GM12864 (cell line): ENCODE measurements at places on chromosomes 5 and 9.

DNA sequence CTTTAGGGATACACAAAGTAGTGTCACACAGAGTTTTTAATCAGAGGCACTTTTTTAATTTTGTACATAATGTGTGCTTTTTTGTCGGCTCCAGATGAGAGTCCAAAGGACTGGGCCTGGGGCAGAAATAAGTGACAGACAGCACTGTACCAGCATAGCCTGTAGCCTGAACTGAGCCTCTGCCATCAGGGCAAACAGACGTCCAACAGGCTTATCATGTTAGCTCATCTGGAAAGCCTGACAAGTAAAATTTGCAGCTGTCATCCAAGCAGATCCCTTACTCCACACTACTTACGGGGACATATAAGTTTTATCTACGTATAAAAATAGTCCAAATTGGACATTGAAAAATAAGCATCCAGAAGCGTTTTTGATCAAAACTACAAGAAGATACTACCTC is 233.1 kb upstream of the GAS1 start:
- no peak for DNase-seq

GRCh38 chr5:125503946-125504345 is 757.5 kb upstream of the ZNF608 start:
- DNase-seq = no peak

DNA sequence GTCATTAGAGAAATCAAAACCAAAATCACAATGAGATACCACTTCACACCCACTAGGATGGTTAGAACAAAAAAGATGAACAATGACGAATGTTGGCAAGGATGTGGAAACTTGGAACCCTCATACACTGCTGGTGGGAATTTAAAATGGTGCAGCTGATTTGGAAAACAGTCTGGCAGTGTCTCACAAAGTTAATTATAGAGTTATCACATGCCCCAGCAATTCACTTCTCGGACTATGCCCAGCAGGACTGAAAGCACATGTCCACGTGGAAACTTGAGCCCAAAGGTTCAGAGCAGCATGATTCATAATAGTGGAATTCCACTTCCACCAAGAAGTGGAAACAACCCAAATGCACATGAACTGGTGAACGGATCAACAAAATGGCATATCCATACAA is 85.0 kb upstream of the HRH2 start:
- no peak for DNase-seq

DNA sequence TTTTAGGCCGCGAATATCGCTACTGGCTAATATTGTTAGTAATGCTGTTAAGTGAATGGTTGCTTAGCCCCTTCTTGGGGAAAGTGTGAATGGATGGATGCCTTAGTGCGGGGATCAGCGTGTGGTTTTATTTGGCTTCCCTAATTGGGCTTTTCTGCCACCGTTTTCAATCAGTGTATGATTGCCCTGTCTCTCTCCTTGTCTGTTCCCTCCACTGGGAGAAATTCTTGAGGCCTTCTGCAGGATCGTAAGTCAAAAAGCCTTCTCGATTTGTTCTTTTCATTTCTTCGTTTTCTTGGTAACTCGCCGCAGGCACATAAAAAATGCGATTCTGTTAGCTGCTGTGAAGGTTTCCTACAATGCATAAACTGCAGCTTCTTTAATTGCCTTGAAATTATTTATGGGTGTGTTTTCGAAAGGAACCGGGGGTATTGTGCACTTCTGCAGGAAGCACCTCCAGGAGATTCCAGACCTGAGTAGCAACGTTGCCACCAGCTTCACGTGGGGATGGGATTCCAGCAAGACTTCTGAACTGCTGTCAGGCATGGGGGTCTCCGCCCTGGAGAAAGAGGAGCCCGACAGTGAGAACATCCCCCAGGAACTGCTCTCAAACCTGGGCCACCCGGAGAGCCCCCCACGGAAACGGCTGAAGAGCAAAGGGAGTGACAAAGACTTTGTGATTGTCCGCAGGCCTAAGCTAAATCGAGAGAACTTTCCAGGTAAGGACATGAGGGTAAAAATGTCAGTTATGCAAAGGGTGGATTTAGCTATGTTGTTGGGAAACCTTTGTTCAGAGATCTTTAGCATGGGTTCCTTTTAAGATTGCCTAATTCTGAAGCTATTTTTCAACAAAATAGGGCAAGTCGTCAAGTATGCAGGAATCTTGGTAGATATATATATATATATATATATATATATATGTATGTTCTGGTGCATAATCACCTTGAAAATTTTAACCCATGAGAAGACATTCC is 700 bp downstream of the SKP2 start:
- DNase-seq = no peak

DNA sequence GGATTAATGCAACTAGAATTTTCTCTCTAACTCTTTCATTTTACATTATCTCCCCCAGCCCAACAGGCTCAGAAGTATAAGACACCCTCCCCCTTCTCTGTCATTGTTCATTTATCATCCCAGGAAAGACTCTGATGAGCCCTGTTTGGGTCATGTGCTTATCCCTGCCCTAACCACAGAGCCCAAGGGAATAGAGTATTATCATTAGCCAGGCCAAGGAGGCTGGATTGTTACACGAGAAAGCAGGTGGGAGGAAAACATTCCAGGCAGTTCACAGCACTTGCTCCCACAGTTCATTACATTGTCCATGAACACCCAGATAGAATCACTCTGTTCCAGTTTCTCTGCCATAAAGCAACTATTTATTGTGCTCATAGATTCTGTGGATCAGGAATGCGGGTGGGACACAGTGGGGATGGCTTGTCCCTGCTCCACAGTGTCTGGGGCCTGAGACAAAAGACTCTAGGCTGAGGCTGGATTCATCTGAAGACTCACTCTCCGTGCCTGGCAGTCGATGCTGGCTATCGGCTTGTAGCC is 59.5 kb upstream of the TMEM215 start:
- DNase-seq = no peak

DNA sequence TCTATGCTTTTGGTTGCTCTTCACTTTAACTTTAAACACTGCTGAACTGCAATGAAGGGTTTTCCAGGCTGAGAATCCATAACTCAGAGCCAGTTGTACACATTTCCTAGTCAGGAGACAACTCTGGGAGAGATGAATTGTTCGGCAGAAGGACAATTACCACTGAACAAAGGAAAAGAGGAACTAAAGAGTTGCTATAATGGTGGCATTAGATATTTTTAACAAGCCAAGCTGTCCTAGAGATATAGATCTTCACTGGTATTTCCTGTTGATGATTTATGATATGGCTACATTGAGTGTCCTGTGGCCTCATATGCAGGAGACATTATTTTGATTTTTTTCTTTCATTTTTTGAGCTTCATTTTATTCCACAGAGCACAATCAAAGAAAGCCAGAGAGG is 219.1 kb upstream of the PCSK5 start:
- DNase-seq = no peak

- no peak for DNase-seq
Measured at GRCh38 chr9:79975621-79976256, 404.0 kb downstream of the TLE4 start.

DNA sequence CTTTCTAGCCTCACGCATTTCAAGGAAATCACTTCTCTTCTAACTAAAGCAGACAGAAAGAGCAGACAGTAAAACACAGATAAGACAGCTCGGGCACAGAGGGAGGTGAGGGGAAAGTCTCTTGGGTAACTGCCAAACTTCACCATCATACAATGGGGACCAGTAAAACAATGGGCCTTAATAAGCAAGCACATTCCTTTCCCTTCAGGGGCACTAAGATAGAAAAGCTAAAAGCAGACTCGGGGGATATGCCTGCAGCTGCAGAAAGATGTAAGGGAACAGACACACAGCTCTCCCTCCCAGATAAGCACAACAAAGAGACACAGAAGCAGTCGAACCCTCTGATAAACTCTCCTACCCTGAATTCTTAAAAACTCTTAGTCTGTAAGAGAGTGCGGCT is 15.6 kb upstream of the CKS2 start:
- no peak for DNase-seq

- no peak for DNase-seq
Measured at GRCh38 chr9:14052359-14052758, 261.6 kb downstream of the NFIB start.

GRCh38 chr5:132759114-132760048 is 12.2 kb downstream of the CCNI2 start:
- DNase-seq = no peak

GRCh38 chr5:53607886-53608285 is 47.4 kb downstream of the NDUFS4 start:
- DNase-seq = no peak

GRCh38 chr9:91421128-91421765 is 2.4 kb downstream of the NFIL3 start:
- no peak for DNase-seq

- no peak for DNase-seq
Measured at GRCh38 chr9:34072868-34073590, 24.3 kb upstream of the UBAP2 start.

DNA sequence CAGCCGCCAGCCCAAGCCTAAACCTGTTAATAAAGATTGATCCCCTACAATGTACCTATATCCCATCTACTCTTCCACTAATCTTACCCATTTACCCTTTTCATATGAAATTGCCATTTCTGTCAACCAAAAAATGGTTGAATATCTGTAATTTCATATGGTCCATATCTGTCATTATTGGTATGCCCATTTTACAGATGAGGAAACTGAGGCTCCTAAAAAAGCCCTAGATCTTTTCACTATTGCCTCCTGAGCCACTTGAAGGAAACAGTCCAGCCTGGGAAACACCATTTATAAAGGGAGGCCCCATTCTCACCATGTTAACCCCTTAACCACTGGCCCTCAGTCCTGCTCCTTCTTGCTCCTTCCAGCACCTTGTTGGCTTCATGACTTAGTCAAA is 41.2 kb upstream of the SNAPC3 start:
- no peak for DNase-seq

- no peak for DNase-seq
Measured at GRCh38 chr9:127411122-127411521, 13.1 kb upstream of the ZNF79 start.

DNA sequence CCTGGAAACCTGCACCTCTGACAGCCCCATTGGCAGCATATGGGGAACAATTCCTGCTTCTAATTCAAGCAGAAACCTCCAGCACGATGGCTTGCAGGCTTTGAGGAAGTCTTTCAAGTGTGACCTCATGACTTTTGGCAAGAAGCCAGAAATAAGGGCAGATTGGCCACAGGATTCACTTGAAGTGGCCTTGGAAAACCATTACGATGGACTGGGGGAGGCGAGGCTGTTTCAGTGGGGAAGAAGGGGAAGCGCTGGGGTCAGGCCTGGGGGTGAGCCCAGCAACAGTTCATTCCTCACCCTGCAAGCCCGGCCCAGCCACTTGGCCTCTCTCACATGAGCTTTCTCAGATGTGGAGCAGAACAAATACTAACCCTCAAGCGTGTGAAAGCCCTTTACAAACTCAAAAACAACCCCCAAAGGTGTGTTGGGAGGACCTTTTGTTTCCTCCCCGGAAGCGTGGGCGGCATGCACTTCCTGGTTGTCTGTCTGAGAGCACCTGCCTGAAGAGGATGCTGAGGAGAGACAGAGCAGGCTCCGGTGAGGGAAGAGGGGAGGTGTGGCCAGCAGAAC is 26.9 kb upstream of the EEIG1 start:
- peak; percentile 84 for DNase-seq

DNA sequence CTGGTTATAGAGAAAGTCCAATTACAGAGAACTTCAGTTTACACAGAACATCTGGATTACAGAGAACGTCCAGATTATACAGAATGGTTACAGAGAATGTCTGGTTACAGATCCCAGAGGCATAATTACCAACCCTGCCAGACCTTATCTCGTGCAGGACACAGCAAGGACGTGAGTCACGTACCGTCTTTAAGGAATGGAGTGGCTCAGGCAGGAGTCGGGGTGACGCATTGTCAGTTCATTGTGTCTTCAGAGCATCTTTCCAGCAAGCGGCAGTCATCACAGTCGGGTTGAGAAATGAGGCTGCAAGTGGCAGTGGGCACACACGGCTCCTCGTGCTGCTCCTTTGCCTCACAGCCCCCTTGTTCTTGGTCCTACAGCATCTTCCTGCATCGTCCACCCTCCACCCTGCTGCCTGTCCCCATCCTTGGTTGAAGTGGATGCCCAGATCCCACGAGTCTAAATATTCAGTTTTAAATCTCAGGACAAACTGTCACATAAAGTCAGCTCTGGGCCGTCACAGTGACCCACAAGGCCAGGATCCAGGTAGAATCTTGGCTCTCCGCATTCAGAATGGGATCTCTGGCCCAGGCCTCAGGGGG is 30.0 kb upstream of the SLC6A19 start:
- no peak for DNase-seq

- DNase-seq = no peak
Measured at GRCh38 chr5:122937914-122938313, 92.5 kb downstream of the SNX24 start.

DNA sequence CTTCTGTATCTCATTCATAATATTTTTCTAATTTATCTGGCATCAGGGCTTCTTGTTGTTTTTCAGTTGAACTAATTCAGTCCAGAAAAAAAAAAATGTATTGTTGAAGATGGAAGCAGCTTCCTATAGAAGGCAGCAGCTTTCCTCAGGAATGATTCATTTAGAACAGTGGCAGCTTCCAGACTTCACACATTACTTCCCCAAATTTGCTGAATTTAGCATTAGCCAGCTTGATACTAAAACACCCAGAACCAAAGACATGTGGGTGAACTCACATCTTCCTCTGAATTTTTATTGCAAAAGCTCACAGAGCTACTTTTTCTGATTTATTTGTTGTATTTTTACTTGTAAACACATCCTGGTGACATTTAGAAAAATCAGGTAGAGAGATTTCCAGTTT is 53.8 kb downstream of the HCN1 start:
- DNase-seq = no peak

DNA sequence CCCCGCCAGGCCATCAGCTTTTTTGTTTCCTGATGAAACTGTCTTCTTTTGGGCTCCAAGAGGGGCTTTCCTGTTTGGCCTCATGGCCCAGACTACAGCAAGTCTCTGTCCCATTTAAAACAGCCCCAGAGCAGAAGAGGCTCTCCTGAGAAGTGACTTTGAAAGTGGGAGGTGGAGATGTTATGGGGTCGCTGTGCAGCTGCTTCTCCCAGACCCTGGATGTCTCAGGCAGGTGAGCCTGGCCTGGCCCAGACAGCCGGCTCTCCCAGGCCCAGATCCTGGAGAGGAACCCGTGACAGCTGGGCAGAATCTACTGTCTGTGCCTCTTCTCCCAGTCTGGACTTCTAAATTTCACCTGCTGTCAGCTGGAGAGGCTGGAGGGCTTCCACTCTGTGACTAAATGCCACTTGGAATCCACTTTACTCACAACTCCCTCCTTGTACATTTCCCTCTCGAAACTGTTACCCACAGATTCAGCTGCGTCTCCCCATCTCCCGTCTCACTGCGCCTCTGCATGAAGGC is 20.6 kb downstream of the FAM78A start:
- no peak for DNase-seq
